Urinary bladder (tissue), 4 donors: ENCODE measurements at places on chromosomes 3 and 15. TPM values are rescaled to one million over a fixed set of nuclear protein-coding genes. Genes with fewer than 3 reads are reported as not detected.

The COL6A6 gene
- total RNA-seq: 31.5 TPM

The GOLGA8O gene
- total RNA-seq: 1.7 TPM

The ST8SIA2 gene
- 2.2 TPM for total RNA-seq

The KIF7 gene
- 9.4 TPM for total RNA-seq

The GHSR gene
- not detected for total RNA-seq

The AMOTL2 gene
- 37.0 TPM for total RNA-seq

The TMEM207 gene
- not detected for total RNA-seq

The RYK gene
- 197 TPM for total RNA-seq

The SLC28A1 gene
- total RNA-seq: 0.11 TPM

The CTXN2 gene
- total RNA-seq: not detected

The SGO1 gene
- total RNA-seq: 6.9 TPM

The FBXO40 gene
- total RNA-seq: not detected

The NEIL1 gene
- 10.9 TPM for total RNA-seq

The PAQR5 gene
- total RNA-seq: 2.6 TPM

The LDHAL6B gene
- not detected for total RNA-seq

The ARRDC4 gene
- total RNA-seq: 36.7 TPM

The FBN1 gene
- total RNA-seq: 698 TPM

The IL17RB gene
- 1.5 TPM for total RNA-seq

The TRIM42 gene
- not detected for total RNA-seq

The ITIH1 gene
- total RNA-seq: not detected

The FOXB1 gene
- total RNA-seq: not detected

The PSTPIP1 gene
- 1.2 TPM for total RNA-seq

The HEG1 gene
- 42.1 TPM for total RNA-seq
